ENCODE measurements at places on chromosomes 2 and 18.

GRCh38 chr2:33047939-33048338, 101.2 kb downstream of the LTBP1 start:
- DNase-seq, result peak; percentile 29

DNA sequence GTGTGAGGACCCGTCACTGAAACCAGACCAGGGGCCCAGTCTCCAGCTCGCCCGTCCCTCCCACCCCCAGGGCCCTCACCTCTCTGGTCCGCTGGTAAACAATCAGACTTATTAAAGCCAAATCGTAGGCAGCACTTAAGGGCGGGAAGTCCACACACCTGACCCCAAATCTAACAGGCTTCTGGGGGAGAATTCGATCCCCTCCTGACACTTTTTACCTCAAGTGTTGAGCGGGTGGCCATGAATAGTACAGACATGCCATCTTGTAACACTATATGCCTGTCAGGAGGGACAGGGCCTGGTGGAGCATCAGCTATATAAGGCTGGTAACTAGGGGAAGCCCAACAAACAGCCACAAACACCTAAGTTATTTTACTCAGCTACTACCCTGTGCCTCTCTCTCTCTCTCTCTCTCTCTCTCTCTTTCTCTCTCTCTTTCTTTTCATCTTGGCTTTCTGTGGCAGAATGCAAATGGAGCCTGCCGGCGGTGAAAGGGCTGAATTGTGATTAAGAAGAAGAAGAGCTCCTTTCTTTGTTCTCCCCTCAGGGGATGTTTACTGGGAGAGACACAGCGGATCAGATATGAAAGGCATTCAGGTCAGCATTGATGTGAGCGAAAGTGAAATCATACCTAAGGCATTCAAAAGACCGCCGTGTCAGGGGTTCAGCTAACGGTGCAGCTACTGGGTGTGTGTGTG, 9.5 kb downstream of the ZEB2 start:
- no peak for DNase-seq

DNA sequence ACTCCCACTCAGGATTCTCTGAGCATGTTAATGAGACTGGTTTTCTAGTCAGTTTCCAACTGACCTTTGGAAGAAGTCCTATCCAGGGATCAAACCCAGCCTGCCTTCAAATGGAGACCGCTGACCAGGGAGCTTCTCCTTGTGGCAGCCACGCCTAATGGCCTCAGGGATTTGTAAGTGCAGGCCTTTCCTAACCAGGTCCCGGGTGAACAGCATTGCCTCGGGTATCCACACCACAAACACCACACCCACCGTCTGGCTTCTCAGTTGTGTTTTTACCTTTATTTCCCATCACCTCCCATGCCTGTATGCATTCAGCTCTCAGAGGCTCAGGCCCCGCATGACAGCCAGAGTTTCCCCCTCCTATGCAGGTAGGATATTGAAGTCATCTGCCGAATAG, 406.3 kb upstream of the HS6ST1 start:
- no peak for DNase-seq

DNA sequence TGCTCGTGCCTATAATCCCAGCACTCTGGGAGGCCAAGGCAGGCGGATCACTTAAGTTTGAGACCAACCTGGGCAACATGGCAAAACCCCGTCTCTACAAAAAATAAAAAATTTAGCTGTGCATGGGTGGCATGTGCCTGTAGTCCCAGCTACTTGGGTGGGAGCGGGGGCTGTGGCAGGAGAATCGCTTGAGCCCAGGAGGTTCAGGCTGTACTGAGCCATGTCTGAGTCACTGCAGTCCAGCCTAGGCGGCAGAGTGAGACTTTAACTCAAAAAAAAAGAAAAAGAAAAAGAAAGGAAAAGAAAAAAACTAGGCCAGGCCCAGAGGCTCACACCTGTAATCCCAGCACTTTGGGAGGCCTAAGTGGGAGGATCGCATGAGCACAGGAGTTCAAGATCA, 30.8 kb downstream of the TWSG1 start:
- no peak for DNase-seq

GRCh38 chr2:173058097-173058496, 17.5 kb upstream of the MAP3K20 start:
- DNase-seq, result no peak

GRCh38 chr2:98778151-98778550, 47.2 kb upstream of the MGAT4A start:
- no peak for DNase-seq

DNA sequence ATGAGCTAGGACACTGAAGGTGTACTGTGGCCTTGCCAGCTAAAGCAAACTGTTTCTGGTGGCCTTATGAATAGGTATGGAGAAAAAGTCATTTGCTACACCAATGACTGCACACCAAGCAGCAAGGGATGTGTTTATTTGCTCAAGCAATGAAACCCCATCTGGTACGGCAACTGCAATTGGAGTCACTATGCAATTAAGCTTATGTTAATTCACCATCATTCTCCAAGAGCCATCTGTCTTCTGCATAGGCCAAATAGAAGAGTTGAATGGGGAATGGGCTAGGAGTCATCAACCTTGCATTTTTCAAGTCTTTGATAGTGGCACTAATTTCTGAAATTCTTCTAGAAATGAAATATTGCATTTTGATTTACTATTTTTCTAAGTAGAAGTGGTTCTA, 372.0 kb downstream of the KCNJ3 start:
- DNase-seq, result no peak

GRCh38 chr2:62801814-62802523, 96.5 kb downstream of the EHBP1 start:
- no peak for DNase-seq

- DNase-seq, result no peak
Measured at GRCh38 chr2:229098801-229099200, 172.3 kb downstream of the PID1 start.

- DNase-seq, result no peak
Measured at GRCh38 chr18:76981396-76981968, 151.1 kb downstream of the MBP start.

DNA sequence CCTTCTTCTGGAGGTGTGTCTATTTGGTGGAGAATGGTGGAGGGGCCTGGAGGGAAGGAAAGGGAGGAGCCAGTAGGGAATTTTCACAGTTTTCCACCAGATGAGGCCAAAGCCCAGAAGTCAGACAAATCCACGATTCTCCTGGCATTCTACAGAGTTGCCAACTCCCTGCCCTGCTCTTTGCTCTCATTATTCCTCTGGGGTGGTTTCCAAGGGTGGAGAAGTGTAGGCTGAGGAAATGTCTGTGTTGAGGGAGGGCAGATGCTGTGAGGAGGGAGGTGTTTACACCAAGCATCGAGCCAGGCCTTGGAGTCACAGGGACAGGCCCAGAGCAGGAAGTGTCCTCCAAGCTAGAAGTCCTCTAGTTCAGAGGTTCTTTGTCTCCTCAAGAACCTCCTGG, 124.1 kb upstream of the LGALSL start:
- DNase-seq, result no peak

DNA sequence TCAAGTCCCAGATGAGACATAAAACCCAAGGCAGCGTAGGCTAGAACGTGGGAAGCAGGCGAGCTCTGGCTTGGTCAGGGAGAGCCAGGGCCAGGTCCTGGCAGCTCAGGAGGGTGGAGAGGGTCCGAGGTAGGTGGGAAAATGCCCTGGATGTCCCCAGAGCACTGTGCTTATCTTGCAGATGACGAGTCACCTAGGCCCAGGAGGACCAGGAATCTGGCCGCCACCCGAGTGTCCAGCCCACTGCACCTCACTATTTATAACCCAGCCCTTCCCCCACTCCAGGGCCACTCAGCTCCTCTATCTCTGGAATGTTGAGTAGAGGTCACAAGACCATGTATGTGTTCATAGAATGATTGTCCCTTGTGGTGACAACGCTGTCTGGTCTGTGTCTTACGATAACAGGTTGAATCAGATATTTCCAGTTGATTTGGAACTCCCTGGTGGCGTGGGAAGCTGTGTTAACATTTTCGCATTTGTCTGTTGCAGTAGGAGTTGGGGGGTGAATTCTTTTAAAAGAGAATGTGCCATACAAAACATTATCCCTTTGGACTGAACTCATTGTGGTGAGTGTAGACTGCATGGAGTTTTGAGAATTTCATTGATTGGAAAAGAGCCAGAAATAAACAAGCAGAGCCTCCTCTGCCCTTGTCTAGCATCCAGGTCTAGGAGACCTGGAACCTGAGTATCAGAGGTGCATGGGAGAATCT, 47.5 kb downstream of the EMILIN2 start:
- DNase-seq, result no peak

GRCh38 chr18:76850112-76850511, 27.8 kb downstream of the ZNF236 start:
- DNase-seq, result no peak

GRCh38 chr2:166239548-166239947, 111.7 kb upstream of the SCN1A start:
- DNase-seq, result no peak

- DNase-seq, result peak; percentile 37
Measured at GRCh38 chr2:27494944-27495554, at the start of gene FNDC4. Gene FNDC4 (minus strand): TSS chr2:27495200. CDS start chr2:27494679, 521 bp downstream.

- no peak for DNase-seq
Measured at GRCh38 chr2:160532388-160532787, 38.8 kb upstream of the RBMS1 start.

DNA sequence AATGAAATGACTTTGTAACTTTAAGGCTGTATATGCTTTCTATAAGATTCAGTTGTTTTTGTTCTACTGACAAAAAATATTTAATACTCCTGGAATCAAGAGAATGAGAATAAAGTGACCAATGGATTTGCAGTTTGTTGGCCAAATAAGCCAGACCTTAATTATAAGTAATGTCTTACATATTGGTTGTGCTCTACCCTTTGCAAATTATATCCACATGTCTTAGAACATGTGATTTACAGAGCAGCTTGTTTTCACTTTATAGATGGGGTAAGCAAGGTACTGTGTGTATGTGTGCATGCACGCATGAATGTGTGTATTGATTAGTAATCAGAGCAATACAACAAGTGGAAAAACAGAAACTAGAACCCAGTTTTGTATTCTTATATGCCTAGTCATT, 59.1 kb downstream of the RMDN2 start:
- DNase-seq, result no peak

- DNase-seq, result no peak
Measured at GRCh38 chr2:120271711-120272379, 19.2 kb downstream of the RALB start.

GRCh38 chr2:8548619-8549150, 133.2 kb upstream of the ID2 start:
- peak; percentile 26 for DNase-seq

- no peak for DNase-seq
Measured at GRCh38 chr2:113342650-113343049, 63.9 kb upstream of the PAX8 start.

- DNase-seq, result peak; percentile 23
Measured at GRCh38 chr2:95296880-95297487, at the start of gene KCNIP3. Gene KCNIP3 (plus strand): TSS chr2:95297347. CDS start chr2:95297439, 92 bp downstream.

Data from NCI-H526 (cell line).